Activated CD4-positive, alpha-beta T cell treated with anti-CD3 and anti-CD28 coated beads for 1 hour (primary cell): ENCODE measurements at places on chromosomes 5 and 9.
A peak's percentile ranks its signal among the peaks of the same experiment; 100 is the strongest.

GRCh38 chr5:82975812-82976211, 101.4 kb downstream of the TMEM167A start:
- DNase-seq: no peak

- DNase-seq: no peak
Measured at GRCh38 chr5:26757941-26758340, 280.4 kb downstream of the CDH9 start.

GRCh38 chr9:97633859-97634490, 354 bp downstream of the NCBP1 start:
- no peak for DNase-seq

DNA sequence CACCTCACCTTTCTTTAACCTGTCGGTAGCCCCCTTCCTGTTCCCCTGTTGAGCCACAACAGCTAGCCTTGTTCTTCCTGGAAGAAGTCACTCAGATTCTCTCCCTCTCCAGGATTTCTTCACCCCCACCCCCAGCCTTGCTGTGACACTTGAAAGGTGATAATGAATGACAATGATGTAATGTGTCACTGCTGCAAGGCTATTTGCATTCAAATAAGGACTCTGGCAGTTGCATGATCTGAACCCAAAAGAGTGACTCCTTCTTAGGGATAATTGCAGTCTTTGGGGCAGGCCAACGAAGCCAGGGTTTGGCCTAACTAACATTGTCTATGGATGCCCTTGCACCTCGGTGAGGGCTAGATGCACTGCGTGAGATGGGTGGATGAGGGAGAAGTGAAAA, 154.4 kb upstream of the CLINT1 start:
- no peak for DNase-seq

DNA sequence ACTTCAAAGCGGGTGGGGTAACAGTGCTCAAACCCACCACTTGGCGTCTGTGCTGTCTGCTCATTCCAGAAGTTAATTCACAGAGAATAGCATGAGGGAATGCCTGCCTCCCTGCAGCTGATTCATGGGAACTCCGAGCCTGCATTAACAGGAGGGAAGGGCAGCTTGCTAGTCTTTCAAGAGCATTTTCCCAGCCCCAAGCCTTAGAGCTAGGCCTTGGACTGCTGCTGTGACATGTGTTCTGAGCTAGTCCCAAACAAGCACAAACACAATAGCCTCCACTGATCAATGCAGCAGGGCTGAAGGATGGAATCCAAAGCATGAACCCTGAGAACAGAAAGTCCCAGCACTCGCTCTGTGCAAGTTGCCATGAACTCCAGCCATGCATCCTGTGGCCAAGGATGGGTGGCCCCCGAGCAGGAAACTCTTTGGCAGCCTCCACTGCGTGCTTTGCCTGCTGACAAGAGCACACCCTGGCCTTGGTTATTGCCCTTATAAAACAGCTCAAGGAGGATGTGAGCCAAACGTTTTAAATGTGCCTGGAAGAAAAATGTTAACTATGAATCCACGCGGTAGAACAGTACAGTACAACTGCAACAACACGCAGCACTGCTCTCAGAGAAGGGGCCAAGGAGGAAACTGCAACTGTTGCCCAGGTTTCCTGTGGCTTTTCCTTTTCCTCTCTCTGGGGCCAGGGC, 653.1 kb upstream of the KLF4 start:
- DNase-seq: no peak

- DNase-seq: no peak
Measured at GRCh38 chr9:33329117-33329563, 38.8 kb downstream of the NFX1 start.

GRCh38 chr5:134614450-134615085, 18.1 kb downstream of the SAR1B start:
- no peak for DNase-seq

DNA sequence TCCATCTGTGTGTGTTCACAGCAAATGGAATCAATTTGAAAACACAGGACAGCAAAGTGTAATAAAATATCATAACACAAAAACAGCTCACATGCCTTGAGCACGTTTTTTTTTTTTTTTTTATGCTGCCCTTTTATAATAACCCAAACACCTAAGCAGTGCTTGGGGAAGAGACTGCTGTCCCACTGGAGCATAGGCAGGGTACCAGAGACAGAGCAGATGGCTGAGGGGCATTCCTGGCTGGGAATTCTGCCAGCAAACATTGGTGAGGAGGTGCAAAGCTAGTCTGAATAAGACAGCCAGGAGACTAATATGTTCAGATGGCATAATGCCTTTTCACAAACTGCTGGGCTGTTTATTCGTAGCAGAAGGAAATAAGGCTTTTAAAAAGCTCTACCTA, 58.1 kb upstream of the SV2C start:
- DNase-seq: no peak

DNA sequence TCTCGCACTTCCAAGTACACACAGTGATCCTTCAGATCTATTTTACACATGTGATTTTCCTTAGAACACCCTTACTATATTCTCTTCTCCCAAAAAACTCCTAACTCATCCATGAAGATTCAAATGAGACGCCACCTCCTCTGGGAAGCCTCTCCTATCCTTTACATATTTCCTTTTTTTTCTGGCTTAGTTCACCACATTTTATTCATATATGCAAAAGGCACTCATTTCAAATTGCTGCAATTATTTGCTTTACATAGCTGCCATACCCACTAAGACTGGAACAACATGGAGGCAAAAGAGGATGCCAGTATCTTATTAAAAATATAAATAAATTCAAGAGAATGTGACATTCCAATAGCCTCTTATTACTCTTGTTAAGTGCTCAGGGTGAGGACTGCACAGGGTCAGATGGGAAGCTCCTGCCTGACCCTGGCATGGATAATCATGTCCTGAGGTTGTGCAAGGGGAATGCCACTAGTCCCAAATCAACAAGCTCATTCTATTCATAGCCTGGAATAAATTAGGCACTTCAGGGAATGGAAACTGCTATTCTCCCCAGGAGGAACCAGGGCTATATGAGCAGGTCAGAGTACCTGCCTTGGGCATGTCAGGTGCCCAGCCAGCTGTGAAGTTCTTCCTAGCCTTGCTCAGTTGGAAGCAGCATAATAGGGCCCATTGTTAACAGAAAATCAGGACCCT, 262.9 kb downstream of the FBXL17 start:
- DNase-seq: no peak

GRCh38 chr5:137191179-137191578, 307.9 kb downstream of the SPOCK1 start:
- DNase-seq: no peak

DNA sequence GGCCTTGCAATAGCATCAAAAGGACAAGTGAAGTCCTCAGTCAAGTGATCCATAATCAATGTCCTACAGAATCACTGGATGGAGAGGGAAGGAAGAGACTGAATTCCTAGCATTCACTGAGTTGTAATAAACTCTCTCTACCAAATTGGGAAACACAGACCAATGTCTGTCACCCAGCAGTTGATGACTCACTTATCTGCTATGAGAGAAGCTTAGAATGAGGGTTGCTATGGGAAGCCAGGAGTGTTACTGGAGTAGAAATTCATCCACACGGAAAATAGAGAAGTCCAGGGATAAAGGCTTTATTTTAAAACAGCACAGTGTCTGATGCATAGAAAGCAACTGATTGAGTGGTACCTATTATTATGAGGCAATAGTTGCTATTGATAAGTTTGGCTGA, 407.4 kb downstream of the BRINP1 start:
- DNase-seq: no peak

- no peak for DNase-seq
Measured at GRCh38 chr5:33827018-33827707, 64.6 kb downstream of the ADAMTS12 start.

DNA sequence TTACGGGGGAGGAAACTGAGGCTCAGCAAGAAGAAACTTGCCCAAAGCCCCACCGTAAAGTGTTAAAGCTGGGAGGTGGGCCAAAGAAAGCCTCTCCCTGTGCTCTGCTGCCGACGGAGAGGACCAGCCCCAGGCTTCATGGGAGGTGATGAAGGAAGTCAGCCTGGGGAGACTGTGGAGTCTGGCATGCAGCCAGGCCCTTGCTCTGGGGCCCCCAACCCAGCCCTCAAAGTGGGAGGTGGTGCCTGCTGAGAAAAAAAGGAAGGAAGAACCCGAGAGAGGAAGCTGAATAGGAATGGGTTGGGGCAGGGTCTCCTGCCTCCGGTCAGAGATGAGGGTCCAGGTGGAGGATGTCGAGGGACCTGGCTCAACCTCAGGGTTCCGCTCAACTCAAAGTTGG, 3.8 kb downstream of the RNF44 start:
- DNase-seq: no peak

GRCh38 chr5:155222393-155222792, 208.8 kb downstream of the KIF4B start:
- DNase-seq: no peak

DNA sequence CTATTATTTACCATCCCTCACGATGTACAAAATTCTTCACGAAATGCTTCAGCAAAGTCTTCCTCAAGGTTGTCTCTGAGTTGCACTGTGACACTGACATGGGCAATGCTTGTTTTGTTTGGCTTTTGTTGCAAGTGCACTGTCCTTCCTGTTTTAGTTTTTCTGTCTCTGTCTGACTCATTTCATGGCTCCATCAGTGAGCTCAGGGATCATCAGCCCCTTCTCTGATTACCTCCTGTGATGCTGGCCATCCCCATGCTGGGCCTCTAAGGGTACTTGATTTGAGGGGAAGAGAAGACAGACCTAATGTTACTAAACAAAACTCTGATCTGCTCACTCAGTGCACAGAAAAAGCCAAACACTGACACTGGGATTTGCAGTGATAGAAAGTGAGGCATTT, 37.6 kb upstream of the STX17 start:
- no peak for DNase-seq

GRCh38 chr5:107067395-107067794, 603.3 kb downstream of the EFNA5 start:
- DNase-seq: no peak

DNA sequence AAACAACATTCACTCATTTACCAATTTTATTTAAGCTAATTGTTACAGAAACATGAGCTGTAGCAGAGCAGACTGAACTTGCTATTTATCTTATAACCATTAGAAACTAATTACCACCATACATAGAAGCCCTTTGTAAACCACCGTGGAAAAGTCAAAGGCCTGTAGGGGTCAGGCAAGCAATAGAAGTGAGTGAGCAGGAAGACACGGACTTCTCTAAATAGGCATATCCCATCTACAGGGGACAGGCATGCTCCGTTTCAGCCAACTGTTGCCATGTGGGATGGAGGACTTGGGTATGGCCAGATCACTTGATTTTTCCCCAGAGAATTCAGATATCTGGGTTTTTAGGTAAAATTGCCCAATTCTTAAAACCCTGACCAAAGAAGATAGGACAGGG, 44.8 kb downstream of the PRRC1 start:
- DNase-seq: no peak

DNA sequence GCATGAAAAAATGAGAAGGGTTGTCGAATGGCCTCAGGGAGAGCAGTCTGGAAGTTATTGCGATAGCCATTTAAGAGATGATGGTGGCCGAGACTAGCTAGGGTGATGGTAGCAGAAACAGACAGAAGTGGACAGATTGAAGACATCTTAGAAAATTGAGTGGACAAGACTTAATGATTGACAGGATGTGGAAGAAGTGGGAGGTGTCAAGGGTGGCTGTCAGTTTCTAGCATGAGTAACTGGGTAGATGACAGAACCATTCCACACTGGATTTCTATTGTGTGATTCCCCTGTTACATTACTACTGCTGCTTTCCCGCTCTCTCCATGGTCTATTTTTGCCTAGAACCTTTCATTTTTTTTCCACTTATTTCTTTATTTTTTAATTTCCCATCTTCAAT, 12.6 kb downstream of the CHMP5 start:
- no peak for DNase-seq

- no peak for DNase-seq
Measured at GRCh38 chr5:61349935-61350334, 17.9 kb downstream of the ZSWIM6 start.

DNA sequence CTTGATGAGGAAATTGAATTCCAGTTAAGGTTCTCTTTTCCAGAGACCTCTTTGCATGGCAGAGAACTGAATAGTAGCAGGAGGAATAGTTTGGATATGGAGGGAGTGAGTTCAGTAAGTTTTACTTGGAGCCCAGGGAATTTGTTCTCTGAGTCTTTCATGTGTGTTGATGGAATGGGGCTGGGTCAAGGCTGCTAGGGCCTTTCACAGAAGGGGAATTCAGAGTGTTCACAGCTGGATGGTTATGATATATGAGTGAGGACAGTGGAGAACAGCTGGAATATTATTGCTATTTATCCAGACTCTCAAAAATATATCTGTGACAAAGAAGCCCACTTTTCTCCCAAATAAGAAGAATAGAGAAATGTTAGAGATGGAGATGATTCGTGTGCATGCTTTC, 372.8 kb downstream of the PLK2 start:
- no peak for DNase-seq

GRCh38 chr5:40474250-40474649, 205.5 kb upstream of the PTGER4 start:
- no peak for DNase-seq

DNA sequence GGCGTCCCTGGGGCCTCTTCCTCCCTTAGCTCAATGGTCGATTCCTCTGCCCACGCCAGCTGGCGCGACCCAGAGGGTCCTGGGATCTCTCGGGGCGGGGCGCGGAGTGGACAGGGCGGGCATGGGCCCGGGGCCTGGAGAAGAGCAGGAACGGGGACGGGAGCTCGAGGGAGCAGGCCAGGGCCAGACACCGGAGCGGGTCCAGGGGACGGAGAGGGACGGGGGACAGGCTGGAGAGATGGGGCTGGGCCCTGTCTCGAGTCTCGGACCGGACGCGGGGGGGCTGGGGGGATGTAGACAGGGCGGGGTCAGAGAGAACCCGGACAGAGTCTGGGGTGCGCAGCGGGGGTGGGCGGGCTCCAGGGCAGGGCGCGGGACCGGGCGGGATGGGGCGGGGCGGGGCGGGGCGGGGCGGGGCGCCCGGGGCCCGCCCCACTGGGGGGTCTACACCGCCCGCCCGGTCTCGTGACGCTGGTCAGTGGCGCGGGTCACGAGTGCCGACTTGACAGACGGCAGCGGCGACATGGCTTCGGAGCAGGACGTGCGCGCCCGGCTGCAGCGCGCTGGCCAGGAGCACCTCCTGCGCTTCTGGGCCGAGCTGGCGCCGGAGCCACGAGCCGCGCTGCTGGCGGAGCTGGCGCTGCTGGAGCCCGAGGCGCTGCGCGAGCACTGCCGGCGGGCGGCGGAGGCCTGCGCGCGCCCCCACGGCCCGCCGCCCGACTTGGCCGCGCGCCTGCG, at the start of gene UAP1L1:
Gene UAP1L1 (plus strand): TSS at position 508 of the 738 bp plus-strand sequence. CDS start 16 bp downstream, at position 524.
- no peak for DNase-seq

DNA sequence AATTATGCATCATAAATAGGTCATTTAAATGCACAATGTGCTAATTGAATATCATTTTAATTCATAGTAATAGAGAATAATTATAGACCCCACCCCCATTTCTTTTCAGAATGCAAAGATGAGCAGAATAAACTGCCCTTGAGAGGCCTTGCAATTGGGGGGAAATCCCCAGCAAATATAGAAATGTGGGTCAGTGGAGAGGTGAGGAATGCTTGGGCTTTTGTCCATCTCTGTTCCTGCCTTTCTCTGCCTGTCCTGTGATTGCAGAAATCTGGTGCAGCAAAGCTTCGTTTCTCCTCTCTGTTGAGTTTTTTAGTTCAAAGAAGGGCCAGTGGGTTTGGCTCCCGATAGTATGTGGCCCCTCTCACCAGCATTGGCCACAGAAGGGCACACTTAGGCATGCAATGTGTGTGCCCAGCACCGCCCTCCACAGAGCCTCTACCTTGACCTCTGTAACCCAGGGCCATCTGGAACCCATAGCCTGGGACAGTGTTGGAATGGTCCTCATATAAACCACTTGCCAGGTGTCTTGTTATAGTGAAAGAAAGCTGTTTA, 164.2 kb downstream of the SEMA6A start:
- no peak for DNase-seq

- DNase-seq: peak; percentile 29
Measured at GRCh38 chr5:96936431-96937320, 796 bp downstream of the LNPEP start.
